Left lung (tissue), 14 donors: ENCODE measurements at places on chromosomes 6 and 20.
A peak's percentile ranks its signal among the peaks of the same experiment; 100 is the strongest.

- no peak for DNase-seq
Measured at GRCh38 chr6:135920689-135921088, 69.2 kb downstream of the PDE7B start.

DNA sequence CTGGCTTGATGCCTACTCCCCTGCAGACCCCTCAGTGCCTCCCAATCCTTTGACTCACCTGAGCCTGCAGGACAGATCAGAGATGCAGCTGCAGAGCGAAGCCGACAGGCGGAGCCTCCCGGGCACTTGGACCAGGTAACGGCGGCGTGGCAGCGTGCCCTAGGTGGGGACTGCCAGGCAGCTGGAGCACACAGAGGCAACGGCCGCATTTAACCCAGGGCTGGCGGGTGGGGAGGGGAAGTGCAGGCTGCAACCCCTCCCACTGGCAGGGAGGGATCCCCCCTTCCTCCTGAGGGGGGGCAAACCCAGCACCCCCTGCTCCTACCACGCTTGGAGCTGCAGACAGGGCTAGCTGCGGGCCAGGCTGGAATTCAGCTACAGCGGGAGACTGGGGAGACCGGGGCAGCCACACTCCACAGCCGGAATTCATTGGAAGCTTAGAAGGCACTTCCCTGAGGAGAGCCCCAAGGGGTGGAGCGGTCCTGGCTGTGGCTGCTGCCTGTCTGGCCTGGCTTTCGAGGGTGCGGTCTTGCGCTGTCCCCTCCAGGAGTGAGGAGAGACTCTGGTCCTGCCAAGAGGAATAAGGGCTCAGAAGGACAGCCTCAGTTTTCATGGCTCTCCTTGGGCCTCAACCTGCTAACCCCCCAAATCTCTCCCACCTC lies at the start of gene MATN4:
Gene MATN4, minus strand, starts transcription at position 183 of the 662 bp plus-strand sequence. CDS start 2,717 bp downstream, outside the sequence.
- DNase-seq = no peak

DNA sequence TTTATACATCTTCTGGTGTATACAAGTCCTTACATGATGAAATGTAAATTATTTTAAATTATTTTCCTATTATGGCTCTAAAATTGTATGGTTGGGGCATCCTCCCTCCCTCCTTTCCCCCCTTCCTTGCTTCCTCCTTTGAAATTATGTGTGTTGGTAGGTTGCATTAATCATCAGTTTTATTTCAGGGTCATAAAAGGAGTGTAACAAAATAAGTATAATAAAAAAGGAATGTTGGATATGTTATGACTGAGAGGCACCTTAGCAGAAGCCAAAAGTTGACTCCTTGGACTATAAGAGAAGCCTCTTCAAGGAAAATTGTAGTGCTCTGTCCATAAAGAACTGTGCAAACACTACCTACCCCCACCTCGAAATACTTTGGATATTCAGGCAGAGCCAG lies 46.6 kb upstream of the PTPRK start:
- DNase-seq = no peak

DNA sequence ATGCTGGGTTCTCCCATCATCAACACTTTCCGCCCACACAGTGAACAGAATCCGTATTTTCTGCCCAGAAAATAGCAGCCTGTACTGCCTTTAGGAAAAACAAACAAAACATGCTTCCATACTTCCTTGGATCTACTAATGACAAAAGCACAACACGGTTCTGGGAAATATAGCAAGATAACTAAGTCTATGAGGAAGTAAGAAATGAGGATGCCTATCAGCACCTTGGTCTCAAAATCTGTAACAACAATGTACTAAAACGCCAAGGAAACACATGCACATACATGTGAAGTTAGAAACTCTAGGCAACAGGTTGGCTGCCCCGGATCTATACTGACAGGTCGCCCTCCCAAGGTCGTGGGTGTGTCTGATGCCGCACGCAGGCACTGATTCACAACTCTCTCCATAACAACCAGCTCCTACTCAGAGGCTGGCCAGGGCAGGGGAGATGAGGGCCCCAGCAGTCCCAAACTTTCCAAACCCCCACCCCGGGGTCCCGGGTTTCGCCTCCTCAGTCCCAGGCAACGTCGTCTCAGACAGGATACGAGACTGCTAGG lies 710 bp downstream of the BTBD9 start:
- DNase-seq = peak; percentile 79

DNA sequence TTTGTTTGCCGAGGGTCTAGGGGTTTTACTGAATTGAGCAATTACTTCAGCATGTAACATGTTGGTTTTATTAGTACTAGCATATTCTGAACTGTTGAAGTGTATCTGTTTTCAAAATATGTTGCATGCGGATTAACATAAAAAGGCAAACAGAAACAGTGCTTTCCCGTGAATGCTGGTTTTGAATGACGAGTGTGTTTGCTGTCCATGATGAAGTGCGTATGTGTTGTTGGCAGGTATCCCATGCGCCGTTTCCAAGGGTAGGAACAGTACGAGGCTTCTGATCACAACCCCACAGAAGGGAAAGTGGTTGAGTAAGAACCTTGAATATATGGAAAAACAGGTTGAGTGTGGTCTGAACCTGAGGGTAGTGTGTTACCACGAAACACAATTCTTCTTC lies 232.9 kb downstream of the SAMD5 start:
- peak; percentile 88 for DNase-seq

DNA sequence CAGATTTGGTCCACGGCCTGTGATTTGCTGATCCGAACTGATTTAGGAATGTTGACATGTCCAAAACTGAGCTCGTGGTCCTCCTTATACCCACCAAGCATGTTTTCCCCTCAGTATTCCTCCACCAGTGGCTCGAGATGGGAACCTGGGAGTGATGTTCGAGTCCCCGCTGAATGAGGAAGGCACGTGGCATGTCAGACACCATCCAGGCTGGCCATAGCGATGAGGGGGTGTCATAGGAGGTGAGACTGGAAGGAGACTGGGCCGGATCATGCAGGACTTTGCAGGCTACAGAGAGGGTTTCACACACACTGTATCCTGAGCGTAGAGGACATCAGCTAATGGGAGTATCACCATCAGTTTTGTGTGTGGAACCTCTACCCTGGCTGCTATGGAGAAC lies 78.2 kb downstream of the TOX2 start:
- no peak for DNase-seq

GRCh38 chr6:74976701-74977100 lies 229.2 kb downstream of the COL12A1 start:
- no peak for DNase-seq

GRCh38 chr20:61744691-61745396 lies 320.8 kb downstream of the TAF4 start:
- DNase-seq = no peak

DNA sequence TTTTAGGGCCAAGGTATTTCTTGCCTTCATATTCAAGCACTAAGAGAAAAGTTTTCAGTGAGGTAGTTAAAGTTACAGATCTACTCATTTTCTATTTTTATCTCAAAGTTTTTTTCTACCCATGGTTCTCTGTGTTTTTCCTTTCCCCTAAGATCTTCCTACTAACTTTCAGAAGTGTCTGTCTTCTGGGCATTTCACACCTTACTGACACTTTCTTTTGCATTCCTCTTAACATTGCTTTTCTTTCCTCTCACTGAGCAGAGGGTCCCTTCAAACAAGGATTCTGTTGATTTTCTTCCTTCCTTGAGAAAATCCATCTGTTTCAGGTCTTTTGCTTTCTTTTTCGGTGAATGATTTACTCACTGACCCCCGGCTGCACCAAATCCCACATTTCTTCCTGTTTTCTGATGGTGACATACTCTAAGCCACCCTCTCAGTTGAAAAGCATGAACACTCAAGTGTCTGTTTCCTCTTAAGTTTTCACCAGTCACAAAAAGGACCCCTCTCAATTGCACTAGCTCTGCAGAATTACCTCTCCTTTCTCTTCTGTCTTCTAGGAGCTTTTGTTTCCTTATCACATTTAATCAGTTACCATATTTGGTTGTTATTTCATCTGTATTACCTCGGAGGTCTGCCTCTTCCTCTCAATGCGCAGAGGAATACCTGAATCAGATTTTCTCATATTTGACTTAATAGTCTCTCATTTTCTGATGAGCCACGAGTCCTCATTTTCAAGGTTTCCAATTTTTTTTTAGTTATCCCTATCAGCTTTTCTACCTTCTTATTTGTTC lies 73.5 kb upstream of the RNF217 start:
- DNase-seq = no peak

DNA sequence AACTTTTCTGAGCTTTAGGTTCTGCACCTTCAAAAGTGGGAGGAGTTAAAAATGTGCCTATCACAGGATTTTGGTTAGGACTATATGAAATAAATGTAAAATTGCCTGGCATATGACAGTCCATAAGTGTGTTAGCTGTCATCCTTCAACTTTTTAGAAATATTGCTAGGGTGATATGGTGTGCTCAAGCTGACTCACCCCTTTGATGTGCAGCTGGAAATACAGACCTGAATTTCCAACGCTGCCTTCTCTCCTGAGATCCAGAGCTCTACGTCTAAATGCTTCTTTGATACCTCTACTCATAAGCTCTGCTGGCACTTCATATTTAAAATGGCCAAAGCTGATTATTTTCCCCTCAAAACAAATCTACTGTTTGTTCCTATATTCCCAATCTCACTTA lies 2.7 kb downstream of the SLC35B3 start:
- DNase-seq = no peak

- DNase-seq = no peak
Measured at GRCh38 chr6:169826697-169827096, 75.3 kb downstream of the ERMARD start.

DNA sequence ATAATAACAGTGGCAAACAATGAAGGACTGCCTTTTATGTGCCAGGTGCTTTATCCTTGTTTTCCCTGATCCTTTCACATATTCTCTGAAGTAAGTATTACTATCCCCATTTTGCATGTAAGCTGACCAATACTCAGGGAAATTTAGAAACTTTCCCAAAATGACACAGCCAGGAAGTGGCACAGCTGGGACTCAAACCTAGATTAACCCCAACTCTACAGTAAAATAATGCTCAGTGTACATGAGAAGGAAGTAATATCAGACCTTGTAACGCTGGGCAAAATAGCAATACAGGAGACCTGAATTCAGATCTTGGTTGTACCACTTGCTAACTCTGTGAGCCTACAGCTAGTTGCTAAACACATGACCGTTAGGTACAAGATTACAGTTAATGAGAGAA lies 26.8 kb upstream of the NRSN1 start:
- no peak for DNase-seq

GRCh38 chr6:72976484-72976883 lies 248.8 kb downstream of the KHDC1L start:
- no peak for DNase-seq

GRCh38 chr6:73801652-73802268 lies 105.8 kb downstream of the CD109 start:
- DNase-seq = no peak

GRCh38 chr6:52596371-52597028 lies 19.6 kb upstream of the TRAM2 start:
- no peak for DNase-seq

- DNase-seq = no peak
Measured at GRCh38 chr6:166813461-166813860, 142.9 kb downstream of the RNASET2 start.

GRCh38 chr20:21820688-21821087 lies 115.2 kb downstream of the PAX1 start:
- DNase-seq = no peak

DNA sequence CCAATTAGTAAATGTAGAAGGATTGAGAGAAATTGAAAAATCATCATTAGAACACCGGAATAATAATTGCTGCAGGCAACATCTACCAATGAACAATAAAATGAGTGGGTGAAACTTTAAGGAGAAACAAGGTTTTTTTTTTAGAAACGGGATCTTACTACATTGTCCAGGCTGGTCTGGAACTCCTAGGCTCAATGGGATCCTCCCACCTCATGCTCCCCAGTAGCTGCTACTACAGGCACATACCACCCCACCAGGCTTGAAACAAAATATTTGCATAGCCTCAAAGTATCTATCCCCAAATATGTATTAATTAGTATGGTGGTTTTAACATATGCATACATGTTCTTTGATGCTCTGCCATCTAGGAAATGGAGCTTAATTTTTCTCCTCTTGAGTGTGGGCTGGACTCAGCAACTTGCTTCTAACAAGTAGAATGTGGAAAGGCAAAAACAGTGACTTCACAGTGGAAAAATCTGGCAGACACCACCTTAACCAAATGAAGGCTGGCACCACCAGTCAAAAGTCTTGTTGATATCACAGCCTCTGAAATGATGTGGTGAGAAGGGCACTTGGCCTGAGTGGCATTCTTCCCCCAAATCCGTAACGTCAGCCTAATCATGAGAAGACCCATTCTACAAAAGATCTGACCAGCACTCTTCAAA lies 12.1 kb downstream of the NRSN2 start:
- no peak for DNase-seq

DNA sequence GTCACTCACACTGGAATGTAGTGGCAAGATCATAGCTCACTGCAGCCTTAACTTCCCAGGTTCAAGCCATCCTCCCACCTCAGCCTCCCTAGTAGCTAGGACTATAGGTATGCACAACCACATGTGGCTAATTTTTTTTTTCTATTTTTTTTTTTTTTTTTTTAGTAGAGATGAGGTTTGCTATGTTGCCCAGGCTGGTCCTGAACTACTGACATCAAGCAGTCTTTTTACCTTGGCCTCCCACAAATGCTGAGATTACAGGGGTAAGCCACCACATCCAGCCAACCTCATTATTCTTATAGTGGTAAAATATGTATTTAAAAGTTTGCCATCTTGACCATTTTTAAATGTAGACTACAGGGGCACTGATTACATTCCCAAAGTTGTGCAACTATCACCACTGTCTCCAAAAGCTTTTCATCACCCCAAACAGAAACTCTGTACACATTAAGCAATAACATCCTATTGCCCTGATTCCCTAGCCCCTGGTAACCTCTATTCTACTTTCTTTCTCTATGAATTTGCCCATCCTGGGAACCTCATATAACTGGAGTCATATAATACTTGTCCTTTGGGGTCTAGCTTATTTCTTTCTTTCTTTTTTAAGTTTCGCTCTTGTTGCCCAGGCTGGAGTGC lies 268.0 kb upstream of the JARID2 start:
- no peak for DNase-seq

GRCh38 chr6:147194652-147195411 lies 9.4 kb upstream of the STXBP5 start:
- no peak for DNase-seq

GRCh38 chr20:47713878-47714450 lies 71.3 kb downstream of the SULF2 start:
- no peak for DNase-seq

DNA sequence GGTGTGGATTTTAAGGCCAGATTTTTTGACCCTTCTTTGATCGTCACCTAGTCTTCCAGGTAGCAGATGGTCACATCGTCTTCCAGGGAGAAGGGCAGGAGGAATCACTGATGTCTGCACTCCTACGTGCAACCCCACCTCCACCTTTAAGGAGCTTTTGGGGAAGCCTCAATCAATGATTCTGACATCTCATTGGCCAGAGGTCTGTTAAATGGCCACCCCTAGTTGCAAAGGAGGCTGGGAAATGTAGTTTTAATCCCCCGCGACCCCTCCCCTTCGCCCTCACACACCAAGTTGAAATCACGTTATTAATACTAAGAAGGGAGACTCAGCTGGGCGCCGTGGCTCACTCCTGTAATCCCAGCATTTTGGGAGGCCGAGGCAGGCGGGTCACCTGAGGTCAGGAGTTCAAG lies 151.4 kb downstream of the BCAS1 start:
- no peak for DNase-seq
